Activated naive CD8-positive, alpha-beta T cell treated with anti-CD3 and anti-CD28 coated beads, Interleukin-2, amount 10 ng/mL, durations not matched to agents 7 days and 5 days (primary cell): ENCODE measurements at places on chromosomes 2 and 18. TPM values are rescaled to one million over a fixed set of nuclear protein-coding genes. Genes with fewer than 3 reads are reported as not detected.

- no peak for DNase-seq
Observed at GRCh38 chr18:35936951-35937350, 35.5 kb upstream of the RMP24 start.

DNA sequence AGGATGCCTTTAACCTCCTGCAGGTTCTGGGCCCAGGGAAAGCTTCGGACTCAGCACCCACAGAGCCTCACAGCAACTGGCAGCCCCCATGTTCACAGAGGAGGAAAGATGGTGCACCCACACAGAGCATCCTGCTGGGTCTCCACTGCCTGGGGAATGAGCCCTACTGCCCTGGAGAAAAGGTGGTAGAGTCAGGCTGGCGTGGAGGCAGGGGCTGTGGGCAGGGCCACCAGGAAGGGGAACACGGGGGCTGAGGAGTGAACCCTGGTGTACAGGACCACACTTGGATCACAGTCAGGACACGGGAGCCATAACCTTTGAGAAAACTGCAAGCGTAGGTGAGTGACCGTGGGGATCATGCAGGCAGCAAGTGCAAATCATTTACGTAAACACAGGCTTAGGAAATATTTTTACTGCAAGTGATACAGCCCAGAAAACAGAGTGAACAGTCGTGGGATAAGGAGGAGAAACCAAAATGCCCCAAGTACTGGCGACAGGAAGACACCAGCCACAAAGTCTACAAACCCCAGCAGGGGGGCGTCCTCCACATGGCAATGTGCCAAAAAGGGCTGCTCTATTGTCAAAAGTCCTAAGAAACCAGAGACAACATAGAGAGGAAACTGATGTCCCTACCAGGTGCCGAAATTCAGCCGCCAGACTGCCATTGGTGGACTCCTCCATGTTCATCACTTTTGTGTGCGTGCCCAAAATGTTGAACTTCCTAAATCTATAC, 27.6 kb downstream of the STAT1 start:
- DNase-seq: no peak

GRCh38 chr2:47283659-47284058, 119.3 kb upstream of the MSH2 start:
- no peak for DNase-seq

GRCh38 chr2:119541476-119541875, 2.8 kb upstream of the CFAP221 start:
- no peak for DNase-seq

DNA sequence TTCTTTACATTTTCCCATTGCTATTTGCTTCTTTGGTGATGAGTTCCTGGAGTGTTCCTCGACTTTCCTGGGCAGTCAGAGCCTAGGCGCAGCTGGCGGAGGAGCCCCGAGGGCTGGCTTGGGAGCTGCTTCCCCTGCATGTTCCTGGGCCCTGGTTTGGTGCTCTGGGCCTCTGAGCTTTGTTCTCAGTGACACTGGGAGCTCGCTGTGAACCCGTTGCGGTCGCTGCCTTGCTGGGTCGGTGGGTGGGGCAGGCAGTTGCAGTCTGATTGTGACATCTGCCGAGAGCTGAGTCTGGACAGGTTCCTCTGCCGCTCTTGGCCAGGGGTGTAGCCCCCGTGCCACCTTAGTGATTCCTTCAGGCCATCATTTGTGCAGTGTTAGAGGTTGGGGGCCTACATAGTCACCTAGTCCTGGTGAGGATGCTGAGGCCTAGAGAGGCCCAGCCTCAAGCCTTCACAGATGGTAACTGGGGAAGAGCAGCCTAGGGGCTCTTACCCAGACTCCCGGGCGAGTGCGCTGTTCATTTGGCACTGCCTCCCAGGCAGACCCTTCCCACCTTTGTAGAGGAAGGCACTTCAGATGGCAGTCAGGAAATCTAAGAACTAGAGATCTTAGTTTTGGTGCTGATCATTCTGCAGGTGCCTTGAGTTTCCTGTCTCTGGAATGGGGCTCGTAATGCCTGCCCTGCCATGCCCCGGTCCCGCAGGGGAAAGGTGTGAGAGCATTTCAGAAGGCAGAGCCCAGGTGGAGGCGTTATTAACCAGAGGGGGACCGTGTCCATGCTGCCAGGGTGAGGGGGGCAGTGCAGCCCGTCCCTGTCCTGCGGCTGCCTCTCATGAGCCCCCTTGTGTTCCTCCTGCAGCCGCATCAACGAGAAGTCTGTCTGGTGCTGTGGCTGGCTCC, 8.4 kb downstream of the ASB1 start:
- DNase-seq: no peak

Gene KLHL14
- not detected for total RNA-seq

GRCh38 chr2:235692671-235693171, 198.9 kb downstream of the AGAP1 start:
- no peak for DNase-seq

Gene REEP1
- 0.11 TPM for total RNA-seq

GRCh38 chr2:96151595-96152303, 6.5 kb upstream of the DUSP2 start:
- DNase-seq: no peak

Gene CENPA
- 34.4 TPM for total RNA-seq

Gene RIT2
- total RNA-seq: not detected

DNA sequence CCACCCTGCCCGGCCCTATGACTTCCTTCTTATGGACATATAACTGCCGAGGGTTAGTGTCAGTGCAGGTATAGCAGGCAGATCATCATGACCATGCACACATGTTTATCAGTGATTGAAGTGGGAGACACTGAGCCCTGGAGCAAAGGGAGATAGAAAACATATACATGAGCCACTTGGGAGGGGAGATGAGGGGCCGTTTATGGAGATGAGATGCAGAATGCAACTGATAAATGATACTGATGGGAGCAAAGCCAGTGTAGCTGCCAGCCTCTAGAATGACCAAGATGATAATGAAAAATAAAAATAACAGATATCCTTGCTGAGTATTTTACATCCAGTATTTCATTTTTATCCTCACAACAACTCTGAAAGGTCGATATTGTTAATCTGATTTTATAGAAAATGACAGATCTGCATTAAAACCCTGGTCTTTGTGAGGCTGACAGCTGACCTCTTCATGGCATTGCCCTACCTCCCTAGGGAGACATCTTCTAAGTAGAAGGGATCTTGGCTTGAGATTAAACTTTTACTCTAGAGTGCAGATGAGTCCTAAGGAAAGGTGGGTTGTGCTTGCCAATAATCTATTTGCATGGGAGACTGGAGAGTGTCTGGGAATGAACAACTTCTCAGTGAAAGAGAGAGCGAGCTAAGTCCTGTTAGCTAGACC, 178.4 kb upstream of the LHCGR start:
- DNase-seq: no peak

DNA sequence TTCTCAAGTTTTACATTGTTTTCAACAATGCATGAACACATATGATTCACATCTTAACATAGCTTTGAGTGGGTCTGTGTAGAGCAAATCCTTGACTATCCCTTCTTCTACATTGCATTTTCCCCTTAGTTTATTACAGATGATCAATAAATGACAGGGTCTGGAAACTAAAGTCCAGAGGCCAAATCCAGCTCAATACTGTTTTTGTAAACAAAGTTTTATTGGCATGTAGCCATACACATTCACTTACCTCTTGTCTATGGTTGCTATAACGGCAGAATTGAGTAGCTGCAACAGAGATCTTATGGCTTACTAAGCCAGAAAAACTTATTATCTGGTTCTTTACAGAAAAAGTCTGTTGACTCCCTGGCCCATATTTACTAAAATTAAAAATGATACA, 12.8 kb downstream of the FANCL start:
- no peak for DNase-seq

Gene ZNF142
- total RNA-seq: 48.6 TPM

GRCh38 chr2:174902506-174903263, 102.5 kb downstream of the CHN1 start:
- DNase-seq: no peak

- DNase-seq: no peak
Observed at GRCh38 chr2:237585590-237586221, 4.8 kb downstream of the RAB17 start.

Gene DNAH6
- total RNA-seq: 1.0 TPM

DNA sequence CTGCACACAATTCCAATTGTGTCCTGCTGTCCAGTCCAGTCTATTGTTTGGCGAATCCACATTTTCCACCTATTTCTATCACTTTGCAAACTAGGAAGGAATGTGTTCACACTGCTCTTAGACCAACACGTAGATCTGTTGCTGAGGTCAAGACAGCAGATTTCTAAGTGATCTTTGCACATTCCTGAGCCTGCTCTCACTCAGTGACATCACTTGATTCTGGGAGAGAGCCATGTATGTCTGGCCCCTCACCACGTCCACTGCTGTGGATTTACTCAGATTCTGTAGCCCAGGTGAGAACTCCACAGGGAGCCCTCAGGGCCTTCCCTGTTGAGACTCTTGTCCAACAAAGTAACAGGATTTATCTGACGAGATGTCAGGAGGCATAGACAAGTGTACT, 317.2 kb downstream of the TSN start:
- DNase-seq: no peak

GRCh38 chr18:77114415-77115191, 18.0 kb downstream of the MBP start:
- no peak for DNase-seq

- no peak for DNase-seq
Observed at GRCh38 chr2:56874717-56875116, 690.9 kb downstream of the CCDC85A start.

GRCh38 chr18:77078690-77079070, 53.9 kb downstream of the MBP start:
- no peak for DNase-seq

GRCh38 chr2:24855726-24856125, 62.5 kb downstream of the CENPO start:
- no peak for DNase-seq

DNA sequence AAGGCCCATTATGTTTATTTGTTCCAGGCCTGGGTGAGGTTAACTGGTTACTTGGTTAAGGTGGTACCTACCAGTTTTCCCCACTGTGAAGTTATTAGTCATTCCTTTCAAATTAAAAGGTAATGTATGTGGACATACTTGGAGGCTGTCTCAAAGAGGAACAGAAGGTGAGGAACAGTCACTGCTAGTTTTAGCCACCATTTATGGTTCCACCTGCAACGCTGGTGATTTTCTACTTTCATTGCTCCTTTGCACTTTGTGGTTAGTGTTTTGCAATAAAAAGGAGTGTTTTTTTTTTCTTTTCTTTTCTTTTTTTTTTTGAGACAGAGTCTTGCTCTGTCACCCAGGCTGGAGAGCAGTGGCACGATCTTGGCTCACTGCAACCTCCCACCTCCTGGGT, 6.1 kb upstream of the ST6GAL2 start:
- DNase-seq: no peak

DNA sequence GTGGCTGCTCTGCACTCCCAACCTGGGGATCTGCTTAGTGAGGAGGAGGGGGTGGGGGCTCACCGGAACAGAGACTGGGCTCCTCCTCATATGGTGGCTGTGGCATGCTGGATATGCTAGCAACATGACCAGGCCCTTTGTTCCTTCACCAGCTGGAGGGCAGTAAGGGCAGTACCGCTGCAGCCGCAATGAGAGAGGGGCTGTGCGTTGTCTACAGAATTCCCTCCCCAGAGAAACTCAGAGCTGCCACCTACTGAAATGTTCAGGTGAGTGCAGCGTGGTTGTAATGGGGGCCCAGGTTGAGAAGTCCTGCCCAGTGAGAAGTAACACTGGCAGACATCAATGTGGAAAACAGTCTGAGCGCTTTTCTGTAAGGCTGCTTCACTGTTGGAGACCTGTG, 1211.9 kb upstream of the NXPH2 start:
- no peak for DNase-seq

Gene ATIC
- total RNA-seq: 117 TPM

GRCh38 chr2:212926940-212927339, 224.5 kb downstream of the IKZF2 start:
- no peak for DNase-seq

GRCh38 chr2:77652499-77652898, 130.3 kb upstream of the LRRTM4 start:
- DNase-seq: no peak

DNA sequence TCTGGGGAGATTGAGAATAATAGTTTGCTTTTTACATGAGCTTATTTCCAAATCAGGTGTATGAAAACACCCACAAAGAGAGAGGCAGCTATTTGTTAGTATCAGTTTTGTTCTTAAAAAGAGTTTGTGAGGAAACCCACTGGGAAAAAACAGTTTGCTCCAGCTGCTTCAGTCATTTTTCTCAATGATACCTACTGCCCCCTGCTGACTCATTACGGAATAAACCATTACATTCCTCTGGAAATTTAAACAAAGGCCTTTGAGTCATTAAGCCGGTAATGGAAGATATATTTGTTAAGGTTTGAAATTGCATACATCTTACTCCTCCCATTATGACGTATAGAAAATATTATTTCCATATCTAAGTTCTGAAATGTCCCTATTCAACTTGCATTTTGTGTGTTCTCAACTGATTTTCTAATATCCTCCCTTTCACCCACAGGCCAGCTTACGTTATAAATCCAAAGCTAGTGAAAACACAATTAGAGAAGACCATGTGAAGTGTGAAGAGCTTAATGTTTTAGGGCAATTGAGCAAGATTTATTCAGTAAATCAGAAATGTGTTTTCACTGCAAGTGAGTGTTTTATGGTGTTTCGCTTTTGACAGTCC, 761.6 kb downstream of the DSC3 start:
- DNase-seq: no peak

GRCh38 chr2:29219374-29219773, 104.2 kb downstream of the CLIP4 start:
- no peak for DNase-seq

DNA sequence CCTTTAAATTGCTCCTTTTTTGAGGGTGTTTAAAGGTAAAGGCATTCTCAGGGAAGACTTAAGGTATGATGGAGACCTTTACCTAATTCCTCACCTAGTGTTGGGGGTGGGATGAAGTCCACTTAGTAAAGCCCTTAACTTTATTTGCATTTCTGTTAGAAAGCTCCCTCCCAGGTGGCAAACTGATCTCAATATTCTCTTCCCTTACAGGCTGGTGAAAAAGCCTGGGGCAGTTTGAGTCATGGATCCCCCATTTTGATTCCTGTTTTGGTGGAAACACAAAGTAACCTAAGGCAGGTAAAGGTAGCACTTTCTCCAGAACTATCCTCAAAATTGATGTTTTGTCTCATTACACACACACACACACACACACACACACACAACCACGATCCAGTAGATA, 33.8 kb upstream of the HNRNPA3 start:
- DNase-seq: no peak

- no peak for DNase-seq
Observed at GRCh38 chr2:215405722-215406581, 29.9 kb downstream of the FN1 start.

- peak; percentile 61 for DNase-seq
Observed at GRCh38 chr2:96325884-96326255, 753 bp downstream of the ITPRIPL1 start.

- DNase-seq: no peak
Observed at GRCh38 chr2:45713136-45713535, 61.7 kb downstream of the PRKCE start.

Gene GCG
- total RNA-seq: not detected

GRCh38 chr2:240819858-240820606, at the start of gene KIF1A:
Gene KIF1A (minus strand): TSS chr2:240820219. CDS start chr2:240797752, 22,467 bp downstream.
- DNase-seq: no peak
